ENCODE measurements at places on chromosomes 6 and 20. TPM values are rescaled to one million over a fixed set of nuclear protein-coding genes. Genes with fewer than 3 reads are reported as not detected.

The ABHD16B gene
- total RNA-seq: not detected

The ANGPT4 gene
- not detected for total RNA-seq

The RANBP9 gene
- 15.1 TPM for total RNA-seq

The RBM24 gene
- total RNA-seq: not detected

The AGER gene
- total RNA-seq: 4.9 TPM

The RAMACL gene
- not detected for total RNA-seq

The C6orf141 gene
- 36.8 TPM for total RNA-seq

The RNF217 gene
- not detected for total RNA-seq

DNA sequence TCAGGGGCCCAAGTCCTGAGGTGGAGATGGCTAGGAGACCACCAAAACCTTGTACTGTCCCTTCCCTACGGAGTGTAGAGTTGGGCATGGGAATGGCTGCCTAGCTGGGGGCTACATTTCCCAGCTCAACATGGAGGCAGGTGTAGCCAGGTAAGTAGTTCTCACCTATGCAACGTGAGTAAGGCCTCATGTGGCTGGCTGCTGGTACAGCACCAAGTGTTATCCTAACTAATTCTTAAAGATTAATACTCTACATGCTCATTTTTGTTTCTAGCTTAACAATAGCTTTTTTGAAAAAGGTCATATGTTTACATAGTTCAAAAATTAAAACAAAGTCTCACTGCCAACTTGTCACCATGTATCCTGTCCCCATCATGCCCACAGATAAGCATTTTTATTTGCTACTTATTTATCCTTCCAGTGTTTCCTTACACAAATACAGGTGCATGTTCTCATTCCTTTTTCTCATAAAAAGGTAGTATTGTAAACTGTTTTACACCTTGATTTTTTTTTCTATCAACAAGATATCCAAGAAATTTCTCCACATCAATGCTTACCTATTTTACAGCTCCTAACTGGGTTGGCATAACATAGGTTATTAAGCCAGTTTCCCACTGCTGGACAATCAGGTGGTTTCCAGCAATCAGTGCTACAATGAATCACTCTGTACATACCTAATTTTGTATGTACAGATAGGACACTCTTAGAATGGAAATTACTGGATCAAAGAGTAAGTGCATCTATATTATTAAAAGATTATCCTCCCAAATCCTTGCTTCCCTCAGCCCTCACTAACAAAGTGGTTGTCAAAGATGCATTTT lies 25.5 kb downstream of the ABHD12 start:
- no peak for DNase-seq

GRCh38 chr6:40252531-40253258 lies 318.4 kb upstream of the MOCS1 start:
- DNase-seq: no peak

DNA sequence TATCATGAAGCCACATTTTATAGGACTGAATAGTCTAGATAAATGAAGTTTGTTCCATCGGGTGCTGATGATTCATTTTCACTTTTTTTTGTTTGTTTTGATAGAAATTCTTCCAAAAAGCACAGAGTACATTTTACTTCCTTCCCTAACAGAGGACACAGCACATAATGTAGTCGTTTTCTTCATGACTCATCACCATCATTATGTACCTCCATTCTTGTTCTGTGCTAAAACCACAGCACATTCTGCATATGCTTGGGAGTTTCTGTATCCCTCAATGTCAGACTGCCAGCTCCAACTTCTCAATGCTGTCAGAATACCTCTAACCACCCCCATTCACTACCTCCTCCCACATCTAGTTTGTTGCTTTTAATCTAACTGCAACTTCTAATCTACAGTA lies 1004.9 kb upstream of the ADGRB3 start:
- DNase-seq: no peak

DNA sequence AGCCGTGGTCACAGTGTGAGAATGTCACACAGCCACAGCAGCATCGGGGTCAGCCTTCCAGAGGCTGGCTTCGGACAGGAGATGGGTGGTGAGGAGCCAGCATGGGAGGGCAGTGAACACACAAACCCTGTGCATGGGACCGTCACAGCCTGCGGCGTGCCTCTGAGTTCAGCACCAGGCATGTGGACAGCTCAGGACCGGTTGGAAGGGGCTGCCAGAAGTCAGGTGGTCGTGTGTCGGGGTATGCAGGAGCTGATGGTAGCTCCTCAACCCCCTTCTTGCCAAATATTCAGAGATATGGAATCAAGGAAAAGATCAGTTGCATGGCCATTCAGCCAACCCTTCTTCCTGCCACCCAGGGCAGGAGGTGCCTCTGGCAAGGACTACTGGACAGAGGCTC lies 28.2 kb downstream of the MYT1 start:
- no peak for DNase-seq

GRCh38 chr6:73680289-73680918 lies 15.6 kb upstream of the CD109 start:
- no peak for DNase-seq

- DNase-seq: no peak
These were observed 6.9 kb upstream of the PHACTR1 start for GRCh38 chr6:12709556-12710232.

DNA sequence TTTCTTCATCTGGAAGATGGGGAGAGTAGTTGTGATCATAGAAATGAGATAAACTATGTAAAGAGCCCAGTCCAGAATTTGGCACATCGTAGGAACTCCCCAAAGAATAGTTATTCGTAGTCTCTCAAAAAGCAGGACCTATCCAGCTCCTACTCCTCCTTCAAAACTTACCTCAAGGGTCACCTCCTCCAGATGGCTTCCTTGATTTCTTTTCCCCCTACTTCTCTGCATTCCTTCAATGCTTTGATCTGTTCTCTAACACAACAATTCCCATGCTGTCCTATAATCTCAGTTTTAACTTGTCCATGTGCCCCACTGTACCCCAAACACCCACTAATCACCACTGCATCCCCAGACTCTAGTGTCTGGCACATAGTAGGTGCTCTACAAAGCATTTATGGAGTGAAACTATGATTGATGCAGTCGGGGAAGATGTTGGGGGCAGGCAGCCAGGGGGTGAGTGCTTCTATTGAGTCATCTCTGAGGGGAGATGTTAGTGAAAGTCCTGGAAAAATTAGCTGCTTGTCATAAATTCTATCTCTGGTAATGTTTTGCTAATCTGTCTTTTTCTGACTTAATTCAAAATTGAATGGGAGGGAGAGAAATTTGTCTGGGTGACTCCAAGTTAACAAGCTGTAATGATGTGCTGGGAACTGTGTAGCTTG lies 181.3 kb upstream of the KCNG1 start:
- no peak for DNase-seq

DNA sequence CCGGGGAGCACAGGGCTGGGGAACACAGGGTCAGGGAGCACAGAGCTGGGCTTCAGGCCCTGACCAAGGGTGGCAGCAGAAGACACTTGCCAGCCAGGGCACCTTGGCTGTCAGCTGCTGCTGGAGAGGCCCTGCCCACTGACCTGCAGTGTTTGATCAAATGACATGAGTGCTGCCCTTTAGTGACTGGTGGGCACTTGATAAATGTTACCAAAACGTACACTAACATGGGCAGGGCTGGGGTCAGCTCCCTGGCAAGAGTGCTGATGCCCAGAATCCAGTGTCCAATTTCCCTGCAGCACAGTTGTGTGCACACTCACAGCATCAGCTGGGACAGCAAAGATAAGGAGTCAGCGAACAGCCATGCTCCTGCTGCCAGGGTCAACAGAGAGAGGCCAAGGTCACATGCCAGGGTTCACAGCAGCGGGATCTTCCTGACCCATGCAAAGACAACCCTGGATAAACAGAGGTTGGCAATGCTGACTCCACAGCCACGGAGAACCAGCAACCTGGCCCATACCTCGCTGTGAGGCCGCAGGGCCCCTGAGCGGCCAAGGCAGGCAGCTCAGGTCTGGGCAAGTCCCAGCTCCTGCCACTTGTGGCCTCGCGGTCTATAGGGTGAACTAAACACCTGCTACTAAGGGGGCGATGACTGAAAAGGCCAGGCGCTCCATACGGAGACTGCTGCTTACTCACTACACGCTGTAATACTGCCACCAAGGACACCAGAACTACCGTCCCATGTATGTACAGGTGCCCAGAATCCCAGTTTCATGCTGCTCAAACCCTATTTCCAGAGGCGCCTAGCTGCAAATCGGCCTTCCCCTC lies 46.3 kb downstream of the NINL start:
- no peak for DNase-seq

GRCh38 chr6:81843302-81843701 lies 90.8 kb upstream of the TENT5A start:
- DNase-seq: no peak

DNA sequence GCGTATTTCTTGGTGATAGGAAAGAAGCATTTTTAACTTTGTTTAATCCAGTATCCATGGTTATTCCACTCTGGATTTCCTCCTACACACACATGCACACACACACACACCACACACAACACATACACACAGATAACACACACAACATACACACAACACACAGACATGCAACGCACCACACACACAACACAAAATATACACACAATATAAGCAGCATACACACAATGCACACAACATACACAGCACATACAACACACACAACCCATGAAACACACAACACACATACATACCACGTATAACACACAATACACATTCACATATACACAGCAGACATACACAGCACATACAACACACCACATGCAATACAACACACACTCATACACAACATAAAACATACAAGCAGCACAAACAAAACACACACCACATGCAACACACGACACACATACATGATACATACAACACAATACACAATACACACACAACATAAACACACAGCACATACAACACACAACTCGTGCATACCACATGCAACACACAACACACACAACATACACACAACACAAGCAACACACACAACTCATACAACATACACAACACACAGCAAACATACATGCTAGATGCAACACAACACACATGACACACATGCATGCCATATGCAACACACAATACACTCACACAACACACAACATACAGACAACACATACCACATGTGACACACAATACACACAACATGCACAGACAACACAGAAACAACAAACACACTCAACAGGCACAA lies 13.0 kb downstream of the TTLL2 start:
- no peak for DNase-seq

GRCh38 chr20:51132279-51132678 lies 109.4 kb upstream of the KCNG1 start:
- no peak for DNase-seq

DNA sequence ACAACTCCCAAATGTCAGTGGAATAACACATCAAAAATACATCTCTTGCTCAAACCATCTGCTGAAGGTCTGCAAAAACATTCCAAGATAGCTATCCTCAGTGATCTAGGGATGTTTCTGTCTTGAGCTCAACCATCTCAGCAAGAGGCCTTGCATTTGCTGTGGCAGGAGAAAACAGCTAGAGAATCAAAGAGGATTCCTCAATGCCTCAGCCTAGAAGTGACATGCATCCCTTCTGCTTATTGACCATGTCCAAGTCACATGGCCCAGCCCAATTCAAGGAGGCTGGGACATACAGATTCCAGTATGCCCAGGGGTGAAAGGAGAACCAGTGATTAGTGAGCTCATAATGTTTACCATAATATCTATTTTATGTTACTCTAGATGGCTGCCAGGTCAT lies 269.5 kb downstream of the PLCB1 start:
- no peak for DNase-seq

- DNase-seq: no peak
These were observed 459.6 kb upstream of the SOX4 start for GRCh38 chr6:21133901-21134300.

GRCh38 chr20:25276533-25277050 lies 28.7 kb downstream of the PYGB start:
- DNase-seq: no peak

- DNase-seq: peak; percentile 76
These were observed 10.6 kb upstream of the FAM8A1 start for GRCh38 chr6:17589406-17590096.

DNA sequence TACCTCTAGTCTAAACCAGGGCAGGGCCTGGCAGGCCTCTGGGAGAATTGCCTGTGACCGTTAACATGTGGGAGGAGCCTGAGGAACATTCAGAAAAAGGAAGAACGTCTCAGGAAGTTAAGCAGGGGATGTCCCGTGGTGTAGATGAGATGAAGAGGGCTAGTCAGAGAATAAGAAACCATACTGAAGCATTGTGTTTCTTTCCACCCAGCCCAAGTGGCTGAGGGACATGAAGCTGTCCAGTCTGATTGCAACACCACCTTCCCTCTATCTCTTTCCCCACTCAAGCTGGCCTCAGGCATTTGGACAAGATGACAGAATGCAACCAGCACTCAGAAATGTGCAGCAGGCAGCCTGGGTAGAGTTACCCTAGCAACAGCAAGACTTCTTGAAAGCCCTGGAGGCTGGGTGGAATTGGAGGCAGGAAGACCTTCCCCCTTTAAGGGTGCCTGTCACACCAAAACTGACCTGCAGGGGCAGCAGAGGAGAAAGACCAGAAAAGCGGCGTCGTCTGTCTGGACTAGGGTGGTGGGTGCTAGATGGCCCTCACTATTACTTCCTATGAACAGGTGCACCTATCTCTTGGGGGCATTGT lies 186.1 kb downstream of the UNC5CL start:
- DNase-seq: peak; percentile 16

DNA sequence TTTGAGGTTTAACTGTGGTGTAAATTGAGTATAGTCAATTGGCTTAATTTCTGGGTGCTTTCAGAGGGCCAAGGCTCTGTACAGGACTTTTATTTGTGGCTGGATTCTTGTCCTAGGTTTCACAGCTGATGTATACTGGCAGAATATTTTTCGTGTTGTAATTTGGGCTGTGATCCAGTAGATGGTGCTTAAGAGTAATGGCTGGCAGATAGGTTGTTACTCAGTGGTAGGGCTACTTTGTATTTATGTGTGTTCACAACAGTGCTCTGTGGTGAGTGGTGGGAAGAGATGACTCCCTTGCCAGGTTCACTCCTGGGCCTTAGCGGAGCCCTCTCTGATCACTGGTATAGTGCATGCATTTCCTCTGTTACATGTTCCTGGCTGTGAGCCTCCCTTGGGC lies 34.5 kb upstream of the FERMT1 start:
- no peak for DNase-seq
